ENCODE measurements at places on chromosomes 7 and 10.

DNA sequence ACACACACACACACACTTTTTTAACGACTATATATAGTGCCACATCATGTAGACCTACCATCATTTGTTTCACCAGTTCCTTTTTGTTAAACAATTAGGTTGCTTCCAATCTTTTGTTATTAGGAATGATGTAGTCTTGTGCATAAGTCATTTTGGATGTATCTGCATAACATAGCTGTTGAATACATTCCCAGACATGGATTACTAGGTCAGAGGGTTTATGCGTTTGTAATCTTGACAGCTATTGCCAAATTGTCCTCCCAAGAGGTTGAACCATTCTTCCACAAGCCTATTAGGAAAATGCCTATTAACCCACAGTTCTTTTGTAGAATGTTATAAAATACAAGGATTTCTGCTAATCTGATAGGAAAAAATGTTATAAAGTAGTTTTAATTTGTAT, 87.3 kb downstream of the PALS2 start:
- no peak overlapping the region for H3K4me3 ChIP-seq
- peaks cover 10% of the 10 kb centered on the region for H3K36me3 ChIP-seq
- no peak for DNase-seq
- no peak overlapping the region for H3K27ac ChIP-seq
- H3K4me1 ChIP-seq: peaks cover 3% of the 10 kb centered on the region

DNA sequence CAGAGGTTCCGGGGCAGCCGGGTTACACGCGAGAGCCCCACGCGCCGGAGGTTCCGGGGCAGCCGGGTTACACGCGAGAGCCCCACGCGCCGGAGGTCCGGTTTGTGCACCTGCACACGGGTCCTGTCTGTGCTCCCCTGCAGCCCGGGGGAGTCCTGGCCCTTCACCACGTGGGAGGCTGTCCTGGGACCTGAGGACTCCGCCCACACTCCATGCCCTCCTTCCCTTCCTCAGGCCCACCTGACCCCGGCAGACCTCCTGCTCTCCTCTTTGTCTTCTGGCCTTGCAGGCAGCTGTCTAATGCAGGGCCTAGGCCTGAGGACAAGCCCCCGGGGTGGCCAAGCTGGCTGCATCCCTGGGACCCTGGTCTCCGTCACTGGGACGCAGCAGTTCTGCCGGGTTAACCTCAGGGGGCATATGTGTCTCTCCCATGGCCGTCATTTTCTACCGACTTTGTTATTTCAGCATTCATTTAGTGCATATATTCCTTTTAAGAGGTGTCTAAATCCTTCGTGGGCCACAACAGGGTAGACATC, 374.6 kb downstream of the DNAJB6 start:
- H3K27me3 ChIP-seq: peaks cover 74% of the 10 kb centered on the region
- H3K4me3 ChIP-seq: no peak overlapping the region
- no peaks in the 10 kb centered on the region for H3K36me3 ChIP-seq
- H3K27ac ChIP-seq: no peak overlapping the region

DNA sequence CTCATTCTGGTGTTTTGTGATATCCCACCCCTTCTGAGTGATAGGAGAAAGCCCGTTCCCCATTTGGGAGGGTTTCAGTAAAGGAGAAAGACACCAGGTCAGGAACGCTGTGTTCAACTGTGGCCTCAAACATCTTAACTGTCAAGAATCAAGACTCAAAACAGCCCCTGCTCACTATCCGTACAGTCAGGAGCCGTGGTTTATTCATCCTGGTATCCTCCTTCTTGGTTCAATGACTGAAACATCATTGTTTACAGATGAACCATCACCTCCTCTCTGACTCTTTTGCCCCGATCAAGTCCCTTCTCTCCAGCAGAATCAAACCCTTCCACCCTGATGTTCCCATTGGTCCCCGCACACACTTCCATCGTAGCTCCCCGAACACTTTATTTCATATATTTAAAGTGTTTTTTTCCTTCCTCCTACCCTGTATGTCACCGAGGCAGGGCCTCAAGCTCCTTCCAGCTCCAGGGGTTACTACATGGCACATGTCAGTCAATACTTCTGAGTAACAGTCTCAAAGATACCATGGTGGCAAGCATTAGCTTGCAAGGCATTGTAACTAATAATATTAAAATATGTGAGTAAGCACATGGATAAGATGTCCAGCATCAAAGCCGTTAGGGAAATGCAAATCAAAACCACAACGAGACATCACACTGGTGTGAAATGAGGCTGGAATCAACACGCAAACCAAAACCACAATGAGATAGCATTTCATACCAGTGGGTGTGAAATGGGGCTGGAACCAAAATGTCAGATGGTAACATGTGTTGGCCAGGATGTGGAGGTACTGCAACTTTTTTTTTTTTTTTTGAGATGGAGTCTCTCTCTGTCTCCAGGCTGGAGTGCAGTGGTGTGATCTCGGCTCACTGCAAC, 124.7 kb upstream of the C1QL3 start:
- peaks cover 7% of the 10 kb centered on the region for H3K4me1 ChIP-seq
- no peak overlapping the region for H3K4me3 ChIP-seq
- DNase-seq: no peak
- no peak overlapping the region for H3K27ac ChIP-seq
- peaks cover 3% of the 10 kb centered on the region for H3K27me3 ChIP-seq
- no peaks in the 10 kb centered on the region for H3K36me3 ChIP-seq

GRCh38 chr10:104333032-104333727, 5.1 kb downstream of the ITPRIP start:
- no peak overlapping the region for H3K4me3 ChIP-seq
- H3K4me1 ChIP-seq: peaks cover 64% of the 10 kb centered on the region
- peak overlapping the region; percentile 59 for H3K27ac ChIP-seq
- H3K27me3 ChIP-seq: no peaks in the 10 kb centered on the region

GRCh38 chr7:104791080-104791479, 222.9 kb upstream of the KMT2E start:
- no peak overlapping the region for H3K4me3 ChIP-seq
- peaks cover 65% of the 10 kb centered on the region for H3K27me3 ChIP-seq
- H3K36me3 ChIP-seq: no peaks in the 10 kb centered on the region

DNA sequence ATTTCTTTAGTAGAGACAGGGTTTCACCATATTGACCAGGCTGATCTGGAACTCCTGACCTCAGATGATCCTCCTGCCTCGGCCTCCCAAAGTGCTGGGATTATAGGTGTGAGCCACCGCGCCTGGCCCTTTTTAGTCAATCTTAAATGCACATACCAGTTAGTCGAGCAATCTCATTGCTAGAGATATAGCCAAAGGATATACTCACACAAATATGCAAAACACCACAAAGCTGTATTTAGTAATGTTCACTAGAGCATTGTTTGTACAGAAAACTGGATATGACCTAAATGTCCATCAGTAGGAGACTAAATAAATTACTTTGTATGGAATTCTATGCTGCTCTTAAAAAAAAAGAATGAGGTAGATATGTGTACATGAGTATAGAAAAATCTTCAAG, 24.5 kb upstream of the IL6 start:
- DNase-seq: no peak
- peaks cover 14% of the 10 kb centered on the region for H3K4me1 ChIP-seq
- H3K27me3 ChIP-seq: peaks cover 7% of the 10 kb centered on the region
- H3K4me3 ChIP-seq: no peak overlapping the region

- H3K4me3 ChIP-seq: no peak overlapping the region
- H3K27me3 ChIP-seq: peaks cover 45% of the 10 kb centered on the region
- H3K36me3 ChIP-seq: no peaks in the 10 kb centered on the region
- DNase-seq: no peak
- H3K27ac ChIP-seq: no peak overlapping the region
- no peaks in the 10 kb centered on the region for H3K4me1 ChIP-seq
These were observed 22.9 kb upstream of the CAMK2B start for GRCh38 chr7:44348300-44348699.

GRCh38 chr7:68688416-68689086, 909.7 kb upstream of the AUTS2 start:
- no peak for DNase-seq
- H3K4me3 ChIP-seq: no peak overlapping the region
- peaks cover 1% of the 10 kb centered on the region for H3K4me1 ChIP-seq

- H3K36me3 ChIP-seq: no peaks in the 10 kb centered on the region
- no peak overlapping the region for H3K27ac ChIP-seq
- peaks cover 63% of the 10 kb centered on the region for H3K27me3 ChIP-seq
- H3K4me1 ChIP-seq: no peaks in the 10 kb centered on the region
- H3K4me3 ChIP-seq: no peak overlapping the region
These were observed 19.8 kb downstream of the RGR start for GRCh38 chr10:84264611-84265141.

DNA sequence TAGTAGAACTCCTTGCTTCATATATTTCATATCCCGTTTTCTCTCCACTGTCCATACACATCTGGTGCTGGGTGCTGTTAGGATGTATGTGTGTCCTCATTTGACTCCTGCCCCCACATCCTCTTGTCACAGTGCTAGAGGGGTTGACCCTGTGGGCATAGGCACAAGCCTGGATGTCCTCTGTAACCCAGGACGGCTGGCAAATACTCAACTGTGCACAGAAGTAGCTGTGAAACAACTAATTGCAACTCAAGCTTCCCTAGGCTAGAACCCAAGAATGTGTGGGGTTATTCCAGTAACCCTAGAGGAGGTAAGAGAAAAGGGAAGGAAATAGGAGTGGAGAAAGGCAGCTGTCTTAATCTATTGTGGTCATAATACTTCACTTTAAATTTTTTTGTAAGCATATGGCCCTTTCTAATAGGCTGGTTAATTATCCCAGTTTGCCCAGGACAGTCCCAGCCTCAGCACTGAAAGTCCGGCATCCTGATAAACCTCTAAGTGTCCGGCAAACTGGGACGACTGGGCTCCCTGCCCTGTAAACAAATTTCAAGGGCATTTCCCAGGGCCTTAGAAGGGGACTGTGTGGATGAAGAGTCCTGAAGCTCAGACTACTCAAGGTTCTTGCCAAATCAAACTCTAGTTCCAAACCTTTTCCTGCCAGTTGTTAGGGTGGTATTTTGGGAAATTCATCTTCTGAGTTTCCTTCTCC, 283.2 kb upstream of the CELF2 start:
- no peak for DNase-seq
- no peak overlapping the region for H3K27ac ChIP-seq
- peaks cover 7% of the 10 kb centered on the region for H3K27me3 ChIP-seq
- H3K36me3 ChIP-seq: no peaks in the 10 kb centered on the region
- H3K4me1 ChIP-seq: peaks cover 4% of the 10 kb centered on the region

DNA sequence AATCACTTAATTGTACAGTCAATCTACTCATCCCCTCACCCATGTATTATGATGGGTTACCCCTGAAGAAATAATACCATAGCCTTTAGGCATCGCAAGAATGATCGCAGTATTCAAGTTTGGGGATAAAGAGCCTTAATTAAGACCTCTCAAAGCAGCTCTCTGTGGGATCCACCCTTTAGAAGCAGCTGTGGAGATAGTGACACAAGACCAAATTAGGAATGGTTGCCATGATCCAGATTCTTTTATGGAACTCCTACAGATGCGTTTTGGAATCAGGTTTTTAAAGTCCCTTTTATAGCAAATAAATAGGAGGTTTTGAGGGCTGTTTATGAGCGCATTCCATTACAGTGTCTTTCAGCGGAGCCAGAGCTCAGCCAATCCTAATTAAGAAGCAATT, 12.2 kb downstream of the TES start:
- no peak overlapping the region for H3K4me3 ChIP-seq
- H3K4me1 ChIP-seq: peaks cover 70% of the 10 kb centered on the region
- H3K27me3 ChIP-seq: no peaks in the 10 kb centered on the region
- H3K36me3 ChIP-seq: peaks cover 2% of the 10 kb centered on the region
- DNase-seq: no peak

DNA sequence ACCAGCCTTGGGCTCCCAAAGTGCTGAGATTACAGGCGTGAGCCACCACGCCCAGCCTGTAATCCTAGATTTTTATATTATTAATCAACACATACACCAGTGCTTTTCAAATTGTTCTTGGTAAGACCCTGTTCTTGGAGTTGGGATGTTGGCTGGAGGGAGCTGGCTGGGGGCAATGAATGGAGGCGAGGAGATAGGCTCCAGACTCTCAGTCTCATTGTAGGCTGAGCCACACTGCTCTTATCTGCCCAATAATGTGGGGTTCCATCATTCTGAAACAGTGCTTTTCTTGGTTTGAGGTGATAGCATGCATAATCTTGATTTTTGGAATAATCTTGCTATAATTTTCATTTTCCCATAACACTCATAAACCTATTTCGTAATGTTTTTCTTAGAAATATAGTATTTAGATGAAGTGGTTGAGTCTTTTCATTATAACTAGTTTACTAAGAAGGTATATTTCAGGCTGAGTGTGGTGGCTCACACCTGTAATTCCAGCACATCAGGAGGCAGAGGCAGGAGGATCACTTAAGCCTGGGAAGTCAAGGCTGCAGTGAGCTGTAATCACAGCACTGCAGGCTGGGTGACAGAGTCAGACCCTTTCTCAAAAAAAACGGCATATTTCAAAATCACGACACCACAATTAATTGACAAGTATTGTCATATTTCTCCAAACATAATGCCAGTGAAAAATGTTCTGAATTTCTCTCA, 65.1 kb upstream of the LYZL2 start:
- H3K4me3 ChIP-seq: no peak overlapping the region
- no peaks in the 10 kb centered on the region for H3K36me3 ChIP-seq
- peaks cover 20% of the 10 kb centered on the region for H3K27me3 ChIP-seq
- peaks cover 3% of the 10 kb centered on the region for H3K4me1 ChIP-seq
- H3K27ac ChIP-seq: no peak overlapping the region

DNA sequence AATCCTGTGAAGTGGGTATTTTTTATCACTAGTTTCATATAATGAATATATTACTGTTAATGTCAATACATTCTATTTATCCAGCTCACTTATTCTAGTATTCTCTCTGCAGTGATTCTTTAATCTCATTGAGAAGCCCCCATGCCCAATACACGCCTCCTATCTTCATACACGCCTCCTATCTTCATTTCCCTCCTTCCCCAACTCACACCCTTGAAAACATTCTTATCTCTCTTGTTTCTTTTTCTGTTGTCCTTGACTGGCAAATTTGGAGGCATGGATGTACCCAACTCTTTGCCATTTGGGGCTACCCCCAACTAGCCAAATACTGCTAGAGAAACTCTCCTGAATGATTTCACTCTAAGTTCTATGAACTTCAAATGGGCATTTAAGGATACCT, 40.5 kb downstream of the ST8SIA6 start:
- H3K4me3 ChIP-seq: no peak overlapping the region
- no peaks in the 10 kb centered on the region for H3K36me3 ChIP-seq
- H3K27me3 ChIP-seq: peaks cover 4% of the 10 kb centered on the region
- peaks cover 3% of the 10 kb centered on the region for H3K4me1 ChIP-seq
- DNase-seq: no peak

GRCh38 chr10:62373995-62374861, at the start of gene ZNF365:
ZNF365 (plus strand) TSS chr10:62374369; CDS start chr10:62376194, 1,825 bp downstream.
- peak within 1 kb of the TSS; percentile 68 for H3K4me3 ChIP-seq
- H3K27ac ChIP-seq: no peak within 1 kb of the TSS
- peaks cover 7% of the 10 kb centered on the region for H3K4me1 ChIP-seq
- H3K27me3 ChIP-seq: peaks cover 51% of the 10 kb centered on the region
- no peaks in the 10 kb centered on the region for H3K36me3 ChIP-seq

GRCh38 chr10:86536294-86536861, 14.8 kb upstream of the WAPL start:
- peaks cover 24% of the 10 kb centered on the region for H3K27me3 ChIP-seq
- H3K36me3 ChIP-seq: no peaks in the 10 kb centered on the region
- DNase-seq: no peak
- peak overlapping the region; percentile 70 for H3K4me3 ChIP-seq
- H3K27ac ChIP-seq: no peak overlapping the region
- H3K4me1 ChIP-seq: peaks cover 2% of the 10 kb centered on the region
